ENCODE measurements at places on chromosomes 13 and 19. TPM values are rescaled to one million over a fixed set of nuclear protein-coding genes. Genes with fewer than 3 reads are reported as not detected.

- no peaks in the 10 kb centered on the region for H3K36me3 ChIP-seq
- H3K4me3 ChIP-seq = no peak overlapping the region
- H3K27ac ChIP-seq = peak overlapping the region; percentile 64
- no peak for DNase-seq
These were observed 108.6 kb downstream of the ELF1 start for GRCh38 chr13:40910324-40911050.

- H3K27ac ChIP-seq = no peak overlapping the region
- no peak overlapping the region for H3K4me3 ChIP-seq
- DNase-seq = no peak
- no peaks in the 10 kb centered on the region for H3K36me3 ChIP-seq
These were observed 682 bp downstream of the ATP4A start for GRCh38 chr19:35562776-35563175.

- peaks cover 59% of the 10 kb centered on the region for H3K4me1 ChIP-seq
- DNase-seq = peak; percentile 85
- no peaks in the 10 kb centered on the region for H3K27me3 ChIP-seq
- H3K27ac ChIP-seq = peak overlapping the region; percentile 98
- H3K4me3 ChIP-seq = no peak overlapping the region
These were observed 5.5 kb downstream of the ZBTB7A start for GRCh38 chr19:4061178-4061682.

DNA sequence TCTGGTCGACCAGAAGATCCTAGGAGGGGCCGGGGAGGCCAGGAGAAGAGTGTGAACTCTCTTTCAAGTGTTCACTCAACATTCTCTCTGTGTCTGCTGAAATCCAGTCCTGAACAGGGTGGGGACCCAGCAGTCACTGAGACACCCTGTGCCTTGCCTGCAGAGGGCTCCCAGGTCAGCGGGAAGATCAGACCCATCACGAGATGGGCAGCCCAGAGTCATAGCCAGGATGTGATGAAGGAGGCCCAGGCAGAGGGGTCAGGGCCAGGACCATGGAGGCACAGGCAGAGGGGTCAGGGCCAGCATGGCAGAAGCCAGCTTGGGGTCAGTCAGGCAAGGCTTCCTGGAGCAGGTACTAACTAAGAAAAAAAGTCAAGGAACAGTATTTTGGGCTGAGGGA is 9.4 kb downstream of the NUMBL start:
- H3K27ac ChIP-seq = no peak overlapping the region
- no peaks in the 10 kb centered on the region for H3K27me3 ChIP-seq
- H3K4me3 ChIP-seq = no peak overlapping the region

DACH1 gene
- total RNA-seq = 4.3 TPM

KIR2DL3 gene
- total RNA-seq = not detected
